RPMI7951 (cell line): ENCODE measurements at places on chromosomes 13 and 19. TPM values are rescaled to one million over a fixed set of nuclear protein-coding genes. Genes with fewer than 3 reads are reported as not detected.

The FSTL3 gene
- total RNA-seq = 4.4 and 19.8 TPM in 2 replicates

The LCP1 gene
- 65.9 and 75.0 TPM in 2 replicates for total RNA-seq

The ENOX1 gene
- 1.9 and 2.6 TPM in 2 replicates for total RNA-seq

The KLF2 gene
- total RNA-seq = 2.8 and 3.0 TPM in 2 replicates

The APLP1 gene
- 15.3 and 18.9 TPM in 2 replicates for total RNA-seq

The FXYD7 gene
- not detected in 2 replicates for total RNA-seq

The C1QTNF9 gene
- total RNA-seq = not detected in 2 replicates

The EEF2 gene
- 579 and 603 TPM in 2 replicates for total RNA-seq
